ENCODE measurements at places on chromosomes 7 and 10. TPM values are rescaled to one million over a fixed set of nuclear protein-coding genes. Genes with fewer than 3 reads are reported as not detected.

Gene BLNK
- 205 TPM for total RNA-seq

Gene ANKRD30A
- total RNA-seq = not detected

Gene CARD11
- total RNA-seq = 129 TPM

Gene ALOX5
- 354 TPM for total RNA-seq

Gene RBP4
- not detected for total RNA-seq

Gene PNLIPRP1
- not detected for total RNA-seq

Gene IMPDH1
- 52.3 TPM for total RNA-seq

GRCh38 chr7:45125193-45125904, 13.9 kb upstream of the TBRG4 start:
- no peak for DNase-seq
- H3K27me3 ChIP-seq = no peaks in the 10 kb centered on the region
- no peak overlapping the region for H3K27ac ChIP-seq
- no peaks in the 10 kb centered on the region for H3K36me3 ChIP-seq

GRCh38 chr7:42700406-42701327, 211.2 kb downstream of the C7orf25 start:
- DNase-seq = no peak
- H3K27ac ChIP-seq = no peak overlapping the region
- no peak overlapping the region for H3K4me3 ChIP-seq
- no peaks in the 10 kb centered on the region for H3K27me3 ChIP-seq

GRCh38 chr7:93430917-93431588, 143.5 kb downstream of the CALCR start:
- H3K4me1 ChIP-seq = peaks cover 27% of the 10 kb centered on the region
- H3K27me3 ChIP-seq = no peaks in the 10 kb centered on the region
- H3K27ac ChIP-seq = peak overlapping the region; percentile 61
- H3K36me3 ChIP-seq = no peaks in the 10 kb centered on the region

- peak; percentile 72 for DNase-seq
- H3K36me3 ChIP-seq = no peaks in the 10 kb centered on the region
- no peaks in the 10 kb centered on the region for H3K4me1 ChIP-seq
- H3K4me3 ChIP-seq = no peak overlapping the region
- no peaks in the 10 kb centered on the region for H3K27me3 ChIP-seq
Observed at GRCh38 chr7:106793015-106793975, 71.8 kb upstream of the PIK3CG start.

GRCh38 chr7:46133072-46133471, 212.0 kb upstream of the IGFBP3 start:
- no peaks in the 10 kb centered on the region for H3K4me1 ChIP-seq
- no peak for DNase-seq
- no peaks in the 10 kb centered on the region for H3K36me3 ChIP-seq
- H3K27me3 ChIP-seq = no peaks in the 10 kb centered on the region
- H3K27ac ChIP-seq = no peak overlapping the region
- no peak overlapping the region for H3K4me3 ChIP-seq

DNA sequence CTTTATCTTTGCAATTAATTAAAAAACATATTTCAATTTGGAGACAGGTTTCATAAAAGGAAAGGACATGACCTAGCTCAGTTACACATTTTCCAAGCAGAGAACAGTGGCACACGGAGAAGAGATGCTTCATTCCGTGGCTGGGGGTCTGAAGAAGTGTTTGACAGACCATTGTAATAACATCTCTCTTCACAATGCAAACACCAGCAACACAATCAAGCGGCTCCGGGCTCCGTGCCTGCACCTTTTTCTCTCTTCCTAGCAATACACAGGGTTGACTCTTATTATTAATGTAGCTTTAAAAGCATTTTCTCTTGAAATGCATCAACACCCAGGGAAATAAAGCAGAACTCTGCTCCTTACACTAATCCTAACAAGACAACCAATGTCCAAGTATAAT, 261.0 kb upstream of the AOAH start:
- H3K4me1 ChIP-seq = peaks cover 18% of the 10 kb centered on the region
- DNase-seq = no peak
- no peak overlapping the region for H3K27ac ChIP-seq

GRCh38 chr7:56007167-56007652, 42.8 kb downstream of the NIPSNAP2 start:
- no peaks in the 10 kb centered on the region for H3K27me3 ChIP-seq
- H3K4me3 ChIP-seq = no peak overlapping the region
- H3K4me1 ChIP-seq = no peaks in the 10 kb centered on the region
- no peak overlapping the region for H3K27ac ChIP-seq

GRCh38 chr10:58712141-58712540, 199.5 kb downstream of the BICC1 start:
- H3K27me3 ChIP-seq = no peaks in the 10 kb centered on the region
- no peak for DNase-seq
- no peaks in the 10 kb centered on the region for H3K36me3 ChIP-seq
- H3K4me3 ChIP-seq = no peak overlapping the region
- H3K27ac ChIP-seq = no peak overlapping the region

DNA sequence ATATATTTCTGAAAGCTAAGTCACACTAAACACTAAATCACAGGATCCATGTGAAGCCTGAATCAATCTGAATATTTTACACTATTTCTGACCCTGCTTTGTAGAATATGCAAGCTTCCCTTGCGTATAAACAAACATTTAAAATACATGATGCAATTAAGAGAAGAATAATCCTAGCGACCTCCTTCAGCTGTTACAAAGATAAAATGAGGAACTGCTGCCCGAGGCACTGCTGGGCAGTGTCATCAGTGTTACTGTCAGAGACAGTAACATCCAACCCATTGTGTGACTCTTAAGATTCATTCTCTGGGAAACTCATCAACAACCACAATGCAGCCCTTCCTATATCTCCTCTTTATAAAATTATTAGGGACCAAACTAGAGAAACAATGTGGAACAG, 61.6 kb downstream of the COBL start:
- no peaks in the 10 kb centered on the region for H3K36me3 ChIP-seq
- no peak for DNase-seq
- no peak overlapping the region for H3K27ac ChIP-seq
- no peaks in the 10 kb centered on the region for H3K27me3 ChIP-seq
- H3K4me3 ChIP-seq = no peak overlapping the region

- no peaks in the 10 kb centered on the region for H3K36me3 ChIP-seq
- peaks cover 21% of the 10 kb centered on the region for H3K4me1 ChIP-seq
- H3K4me3 ChIP-seq = no peak overlapping the region
- DNase-seq = no peak
- no peak overlapping the region for H3K27ac ChIP-seq
Observed at GRCh38 chr7:65339257-65339656, 34.4 kb upstream of the ZNF92 start.

DNA sequence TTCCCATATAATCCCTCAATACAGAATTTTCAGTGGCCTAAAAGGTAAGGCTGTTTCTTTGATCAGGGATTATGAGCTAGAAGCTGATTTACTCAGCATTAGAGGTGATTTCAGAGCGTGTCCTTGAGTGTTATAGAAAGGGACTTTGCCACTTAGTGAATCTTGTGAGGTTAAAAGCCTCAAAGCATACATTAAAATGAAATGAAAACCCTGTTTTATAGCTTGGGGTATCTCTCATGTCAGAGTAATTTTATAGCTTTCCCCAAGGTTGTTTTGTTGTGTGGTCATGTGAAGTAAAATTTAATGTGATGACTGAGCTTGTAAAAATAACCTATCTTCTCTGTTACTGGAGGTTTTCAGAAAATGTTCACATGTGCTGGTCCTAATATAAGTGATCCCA, 198.8 kb downstream of the CDCA7L start:
- no peaks in the 10 kb centered on the region for H3K4me1 ChIP-seq
- no peak for DNase-seq
- no peak overlapping the region for H3K27ac ChIP-seq
- no peak overlapping the region for H3K4me3 ChIP-seq
- no peaks in the 10 kb centered on the region for H3K27me3 ChIP-seq

DNA sequence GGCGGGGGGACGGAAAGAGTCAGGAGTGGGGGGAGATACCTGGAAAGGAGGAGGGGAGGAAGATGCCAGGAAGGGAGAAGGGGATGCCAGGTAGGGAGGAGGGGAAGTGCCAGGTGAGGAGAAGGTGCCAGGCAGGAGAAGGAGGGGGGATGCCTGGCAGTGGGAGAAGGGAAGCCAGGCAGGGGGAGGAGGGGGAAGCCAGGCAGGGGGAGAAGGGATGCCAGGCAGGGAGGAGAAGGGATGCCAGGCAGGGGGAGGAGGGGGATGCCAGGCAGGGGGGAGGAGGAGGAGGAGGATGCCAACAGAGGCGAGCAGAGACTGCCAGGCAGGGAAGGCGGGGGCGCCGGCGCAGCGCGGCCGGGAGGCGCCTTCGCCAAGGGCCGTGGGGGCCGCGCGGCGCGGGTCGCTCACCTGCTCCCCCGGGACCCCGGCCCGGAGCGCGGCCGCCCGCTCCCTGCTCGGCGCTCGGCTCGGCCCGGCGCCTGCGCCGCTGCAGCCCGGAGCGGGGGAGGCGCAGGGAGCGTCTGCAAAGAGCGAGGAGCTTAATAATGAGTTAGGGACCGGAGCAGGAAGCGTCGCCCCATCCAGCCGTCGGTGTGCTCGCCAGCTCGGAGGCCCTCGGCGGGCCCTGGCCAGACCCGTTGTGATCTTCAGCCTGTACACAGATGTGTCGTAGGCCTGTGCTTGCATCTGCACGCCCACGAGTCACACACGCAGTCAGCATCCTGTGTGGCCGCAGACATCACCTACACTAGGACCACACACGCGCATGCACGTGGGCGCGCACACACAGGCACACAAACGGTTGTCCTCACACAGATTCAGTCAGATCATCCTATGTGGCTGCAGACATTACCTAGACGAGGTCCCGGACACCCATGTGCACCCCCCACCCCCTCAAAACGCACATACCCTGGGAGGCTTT, 28.4 kb upstream of the SMARCD3 start:
- peak; percentile 60 for DNase-seq
- H3K36me3 ChIP-seq = no peaks in the 10 kb centered on the region
- H3K27me3 ChIP-seq = no peaks in the 10 kb centered on the region
- peak overlapping the region; percentile 49 for H3K4me3 ChIP-seq

GRCh38 chr10:121736315-121737130, 138.3 kb upstream of the FGFR2 start:
- no peak overlapping the region for H3K27ac ChIP-seq
- no peaks in the 10 kb centered on the region for H3K27me3 ChIP-seq
- no peak overlapping the region for H3K4me3 ChIP-seq
- no peak for DNase-seq
- no peaks in the 10 kb centered on the region for H3K4me1 ChIP-seq
- H3K36me3 ChIP-seq = no peaks in the 10 kb centered on the region

GRCh38 chr10:109769966-109770365, 153.3 kb downstream of the XPNPEP1 start:
- no peak overlapping the region for H3K27ac ChIP-seq
- no peak overlapping the region for H3K4me3 ChIP-seq
- H3K36me3 ChIP-seq = no peaks in the 10 kb centered on the region
- no peaks in the 10 kb centered on the region for H3K4me1 ChIP-seq

DNA sequence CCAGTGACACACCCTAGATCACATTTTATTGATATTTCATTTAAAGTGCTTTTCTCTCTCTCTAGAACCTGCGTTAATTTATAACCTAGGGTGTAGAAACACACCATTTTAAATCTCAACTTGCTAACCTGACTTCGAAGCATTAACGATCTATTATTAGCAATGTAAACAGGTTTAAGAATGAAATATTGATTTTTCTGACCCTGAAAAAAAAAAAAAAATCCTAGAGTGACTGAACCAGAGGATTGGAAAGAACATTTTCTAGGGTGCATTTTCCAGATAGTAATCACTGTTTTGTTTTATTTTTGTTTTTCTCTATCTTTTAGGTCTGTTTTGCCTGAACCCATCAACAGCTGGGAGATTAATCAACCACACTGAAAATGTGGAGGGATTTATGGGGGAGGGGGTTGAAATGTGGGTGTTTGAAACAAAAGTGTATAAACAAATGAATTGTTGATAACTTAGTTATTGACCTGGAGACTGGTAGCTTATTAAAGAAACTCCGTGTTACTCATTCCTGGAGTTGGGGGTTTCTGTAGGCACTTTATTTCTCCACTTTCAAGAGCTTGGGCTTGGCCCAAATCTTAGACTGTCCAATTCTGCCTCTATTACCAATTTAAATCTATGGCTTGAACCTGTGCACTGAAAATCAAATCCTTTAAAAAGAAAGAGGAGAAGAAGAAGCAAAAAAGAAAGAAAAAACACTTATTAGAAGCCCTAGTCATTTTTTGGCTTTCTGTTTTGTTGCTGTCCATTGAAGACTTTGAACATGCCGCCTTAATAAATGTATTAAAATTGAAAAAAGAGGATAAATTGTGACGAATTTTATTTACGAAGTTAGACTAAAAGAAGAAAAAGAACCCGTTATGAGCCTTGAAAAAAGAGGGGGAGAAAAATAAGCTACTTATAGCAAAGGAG, 2.8 kb downstream of the HOXA2 start:
- H3K4me3 ChIP-seq = no peak overlapping the region
- no peaks in the 10 kb centered on the region for H3K36me3 ChIP-seq
- H3K27me3 ChIP-seq = peaks cover 75% of the 10 kb centered on the region
- DNase-seq = no peak
- H3K4me1 ChIP-seq = peaks cover 50% of the 10 kb centered on the region
- H3K27ac ChIP-seq = no peak overlapping the region

- H3K4me3 ChIP-seq = peak overlapping the region; percentile 89
- peaks cover 31% of the 10 kb centered on the region for H3K4me1 ChIP-seq
- peak overlapping the region; percentile 86 for H3K27ac ChIP-seq
- peak; percentile 81 for DNase-seq
Observed at GRCh38 chr7:43583424-43584194, 701 bp downstream of the STK17A start.

GRCh38 chr10:100779329-100779728, 33.9 kb downstream of the PAX2 start:
- DNase-seq = no peak
- no peaks in the 10 kb centered on the region for H3K36me3 ChIP-seq
- H3K4me1 ChIP-seq = no peaks in the 10 kb centered on the region
- H3K4me3 ChIP-seq = no peak overlapping the region
- no peak overlapping the region for H3K27ac ChIP-seq
- H3K27me3 ChIP-seq = no peaks in the 10 kb centered on the region

DNA sequence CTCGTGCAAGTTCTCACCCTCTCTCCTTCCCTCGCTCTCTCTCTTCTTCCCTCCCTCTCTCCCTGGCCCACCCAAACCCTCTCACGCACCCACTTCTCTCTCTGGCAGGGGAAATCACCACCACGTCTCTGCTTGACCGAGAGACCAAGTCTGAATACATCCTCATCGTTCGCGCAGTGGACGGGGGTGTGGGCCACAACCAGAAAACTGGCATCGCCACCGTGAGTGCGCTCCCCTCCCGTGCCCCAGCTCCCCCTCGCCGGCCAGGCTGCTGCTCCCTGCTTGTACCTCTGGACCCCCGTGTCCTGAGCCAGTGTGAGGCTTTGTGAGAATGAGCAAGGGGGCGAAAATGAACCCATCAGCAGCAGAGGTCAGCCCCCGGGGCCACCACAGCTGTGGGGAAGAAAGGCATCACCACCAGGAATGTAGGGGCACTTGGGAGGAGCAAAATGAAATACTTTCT, 25.5 kb downstream of the C10orf105 start:
- no peak overlapping the region for H3K4me3 ChIP-seq
- peak overlapping the region; percentile 18 for H3K27ac ChIP-seq

- no peak for DNase-seq
- H3K4me3 ChIP-seq = no peak overlapping the region
- H3K4me1 ChIP-seq = peaks cover 71% of the 10 kb centered on the region
- H3K27me3 ChIP-seq = peaks cover 11% of the 10 kb centered on the region
Observed at GRCh38 chr10:75404815-75405597, 3.4 kb upstream of the ZNF503 start.
